ENCODE measurements at places on chromosomes 6 and 20.

DNA sequence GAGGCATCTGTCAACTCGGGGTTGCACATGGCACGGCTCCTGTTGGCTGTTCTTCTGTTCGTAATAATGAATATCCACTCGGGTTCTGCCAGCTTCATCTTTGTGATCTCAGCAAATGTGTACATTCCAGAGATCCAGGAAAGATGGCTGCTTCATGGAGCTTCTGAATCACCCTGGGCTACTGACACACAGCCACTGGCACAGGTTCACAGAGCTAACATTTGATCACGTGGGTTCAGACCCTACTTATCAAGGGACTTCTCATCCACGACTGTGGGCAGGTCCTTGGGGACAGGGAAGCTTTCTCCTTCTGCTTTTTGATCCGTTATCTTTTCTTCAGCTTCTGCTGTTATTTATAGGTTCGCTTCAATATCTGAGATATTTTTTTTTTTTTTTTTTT, 18.1 kb downstream of the PPP1R3G start:
- DNase-seq: no peak

- no peak for DNase-seq
Observed at GRCh38 chr6:134379076-134379475, 61.2 kb upstream of the SGK1 start.

GRCh38 chr6:24194978-24195700, 69.1 kb downstream of the NRSN1 start:
- no peak for DNase-seq

GRCh38 chr20:61874421-61875068, 191.1 kb downstream of the TAF4 start:
- DNase-seq: no peak

- DNase-seq: no peak
Observed at GRCh38 chr6:16301511-16301910, 63.1 kb downstream of the GMPR start.

- DNase-seq: no peak
Observed at GRCh38 chr6:134295953-134296553, 21.9 kb downstream of the SGK1 start.

- DNase-seq: no peak
Observed at GRCh38 chr20:61935926-61936700, 129.6 kb downstream of the TAF4 start.

- no peak for DNase-seq
Observed at GRCh38 chr6:169741344-169741743, 10.0 kb downstream of the DYNLT2 start.

Data from stimulated activated CD8-positive, alpha-beta memory T cell treated with anti-CD3 and anti-CD28 coated beads, Interleukin-7, amount 100 ng/mL, for 24 hours (primary cell).